Activated CD8-positive, alpha-beta memory T cell treated with anti-CD3 and anti-CD28 coated beads for 48 hours (primary cell): ENCODE measurements at places on chromosomes 11 and 22.

- no peak for DNase-seq
Observed at GRCh38 chr11:123194337-123195187, 486 bp downstream of the CLMP start.

GRCh38 chr22:48838376-48838775, 989.3 kb downstream of the BRD1 start:
- DNase-seq: no peak

DNA sequence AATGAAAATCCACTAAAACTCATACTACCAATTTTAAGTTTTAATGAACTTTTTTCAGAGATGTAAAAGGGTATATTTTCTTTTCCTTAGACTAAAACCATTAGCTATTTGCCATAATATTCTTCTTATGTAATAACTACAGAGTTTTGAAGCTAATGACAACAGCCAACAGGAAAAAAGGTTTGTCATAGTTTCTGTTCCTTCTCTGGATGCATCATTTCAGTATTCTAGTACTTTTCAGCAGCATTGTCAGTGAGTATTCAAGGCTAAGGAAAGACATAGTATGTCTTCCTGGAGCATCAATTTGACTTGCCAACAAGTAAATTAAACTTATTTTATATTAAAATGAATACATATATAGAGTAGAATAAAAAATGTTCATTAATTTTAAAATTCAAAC, 166.0 kb downstream of the METTL15 start:
- no peak for DNase-seq

- no peak for DNase-seq
Observed at GRCh38 chr11:57213342-57214097, 23.5 kb downstream of the APLNR start.

- no peak for DNase-seq
Observed at GRCh38 chr11:120146413-120147093, 8.6 kb upstream of the TRIM29 start.

DNA sequence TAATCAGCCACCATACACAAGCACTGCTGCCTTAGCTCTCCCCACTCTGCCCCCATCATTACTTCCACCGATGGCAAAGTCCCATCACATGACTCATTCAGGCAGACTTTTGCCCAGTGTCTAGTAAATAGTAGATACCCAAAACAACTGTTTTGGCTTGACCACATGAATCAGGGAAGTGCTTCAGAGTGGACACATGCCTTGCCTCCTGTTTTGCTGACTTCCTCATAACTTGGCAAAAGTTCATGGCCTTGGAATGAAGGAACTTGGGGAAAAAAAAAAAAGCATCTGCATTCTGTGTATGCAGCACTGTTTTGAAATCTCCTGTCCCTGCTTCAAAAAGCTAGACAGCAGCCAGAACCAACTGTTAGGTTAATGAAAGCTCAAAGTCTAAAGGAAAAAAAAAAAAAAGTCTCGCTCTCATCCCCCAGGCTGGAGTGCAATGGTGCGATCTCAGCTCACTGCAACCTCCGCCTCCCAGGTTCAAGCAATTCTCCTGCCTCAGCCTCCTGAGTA, 335.3 kb downstream of the FAM181B start:
- no peak for DNase-seq

- DNase-seq: no peak
Observed at GRCh38 chr22:23236440-23237184, 56.3 kb downstream of the BCR start.

DNA sequence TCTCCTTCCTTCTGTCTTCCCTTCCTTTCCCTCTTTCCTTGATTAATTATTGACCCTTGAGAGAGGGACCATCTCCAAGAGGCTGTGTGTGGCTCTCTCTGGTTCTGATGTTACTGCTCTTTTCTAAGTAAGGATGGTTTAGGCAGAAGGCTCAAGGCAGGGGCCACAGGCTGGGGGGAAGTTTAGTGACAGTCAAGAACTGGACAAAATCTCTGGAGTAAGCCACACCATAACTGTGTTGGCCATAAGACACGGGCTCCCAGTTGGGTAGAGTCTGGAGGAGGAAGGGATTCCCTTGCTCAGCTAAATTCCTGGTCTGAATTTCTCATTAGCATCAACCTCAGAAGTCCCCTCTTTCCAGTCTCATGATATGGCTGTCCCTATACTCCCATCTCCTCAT, 74.7 kb downstream of the BUD13 start:
- DNase-seq: no peak
